ENCODE measurements at places on chromosomes 6 and 20.

GRCh38 chr6:150142670-150143515 lies at the start of gene PPP1R14C:
Gene PPP1R14C (plus strand): TSS chr6:150143044. CDS start chr6:150143193, 149 bp downstream.
- DNase-seq: peak; percentile 35

DNA sequence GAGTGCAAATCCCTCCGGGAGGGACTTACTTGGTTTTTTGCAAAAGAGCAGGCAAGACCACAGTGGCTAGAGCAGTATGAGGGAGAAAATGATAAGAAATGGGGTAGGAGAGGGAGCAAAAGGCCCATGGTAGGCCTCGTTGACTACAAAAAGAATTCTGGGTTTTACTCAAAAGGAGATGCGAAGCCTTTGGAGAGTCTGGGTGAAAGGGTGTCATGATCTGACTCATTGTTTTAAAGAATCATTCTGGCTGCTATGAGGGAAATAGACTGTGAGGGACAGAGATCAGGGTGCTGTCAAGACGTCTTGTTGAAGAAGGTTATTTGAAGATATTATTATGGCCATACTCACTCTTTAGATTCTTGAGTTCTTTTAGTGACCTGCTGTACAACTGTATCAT lies 13.0 kb downstream of the TBC1D32 start:
- peak; percentile 4 for DNase-seq

DNA sequence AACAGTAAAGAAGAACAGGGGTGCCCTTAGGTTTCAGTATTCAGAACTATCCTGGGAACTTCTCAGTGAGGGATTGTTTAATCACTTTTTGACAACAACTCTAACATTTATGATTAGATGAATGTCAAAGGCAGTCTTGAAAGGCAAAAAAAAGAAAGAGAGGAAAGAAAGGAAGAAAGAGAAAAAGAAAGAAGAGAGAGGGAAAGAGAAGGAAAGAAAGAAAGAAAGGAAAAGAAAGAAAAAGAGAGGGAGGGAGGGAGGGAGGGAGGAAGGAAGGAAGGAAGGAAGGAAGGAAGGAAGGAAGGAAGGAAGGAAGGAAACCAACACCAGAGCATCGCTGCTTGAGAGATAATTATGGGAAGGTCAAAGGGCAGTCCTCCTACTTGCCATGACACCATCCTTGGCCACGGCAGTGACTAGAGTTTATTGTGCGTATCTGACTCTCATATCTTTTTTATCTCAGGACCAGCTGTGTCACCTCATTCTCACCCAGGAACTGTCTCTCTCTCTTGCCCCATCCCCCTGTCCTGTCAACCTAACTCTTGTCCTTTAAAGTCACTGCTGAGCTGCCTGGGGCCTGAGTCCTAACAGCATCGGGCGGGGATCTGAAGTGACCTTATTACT lies 96.8 kb upstream of the ATXN1 start:
- no peak for DNase-seq

GRCh38 chr20:1566701-1567100 lies 9.2 kb upstream of the SIRPD start:
- DNase-seq: no peak

- no peak for DNase-seq
Measured at GRCh38 chr6:106417572-106418147, 57.1 kb downstream of the CRYBG1 start.

- DNase-seq: no peak
Measured at GRCh38 chr6:56961151-56961550, 6.2 kb downstream of the BEND6 start.

DNA sequence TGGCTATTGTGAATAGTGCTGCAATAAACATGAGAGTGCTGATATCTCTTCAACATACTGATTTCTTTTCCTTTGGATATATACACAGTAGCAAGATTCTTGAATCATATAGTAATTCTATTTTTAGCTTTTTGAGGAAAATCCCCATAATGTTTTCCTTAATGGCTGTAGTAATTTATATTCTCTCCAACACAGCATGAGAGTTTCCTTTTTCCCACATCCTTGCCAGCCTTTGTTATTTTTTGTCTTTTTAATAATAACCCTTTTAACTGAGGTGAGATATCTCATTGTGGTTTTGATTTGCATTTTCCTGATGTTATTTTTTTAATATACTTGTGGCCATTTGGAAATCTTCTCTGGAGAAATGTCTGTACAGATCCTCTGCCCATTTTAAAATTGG lies 132.6 kb downstream of the PRL start:
- no peak for DNase-seq

GRCh38 chr20:15346657-15347280 lies 1009.4 kb upstream of the FLRT3 start:
- no peak for DNase-seq

DNA sequence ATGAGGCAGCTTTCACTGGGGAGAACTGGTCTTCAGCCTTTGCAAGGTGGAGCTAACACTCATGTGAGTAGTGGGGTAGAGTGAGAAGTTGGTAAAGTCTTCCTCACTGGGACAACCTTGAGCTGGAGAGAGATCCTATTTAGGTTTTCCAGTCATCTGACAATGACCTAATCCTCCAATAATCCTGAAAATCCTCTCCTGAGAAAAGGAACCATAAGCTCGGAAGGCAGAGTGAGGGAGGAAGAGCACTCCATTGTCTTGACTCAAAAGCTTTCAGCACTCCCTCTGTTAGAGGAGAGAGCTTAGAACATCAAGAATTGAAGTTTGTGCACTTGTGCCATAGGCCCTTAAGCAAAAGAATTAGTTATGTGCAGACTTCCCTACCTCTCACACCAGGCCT lies 77.8 kb downstream of the TRAM2 start:
- no peak for DNase-seq

DNA sequence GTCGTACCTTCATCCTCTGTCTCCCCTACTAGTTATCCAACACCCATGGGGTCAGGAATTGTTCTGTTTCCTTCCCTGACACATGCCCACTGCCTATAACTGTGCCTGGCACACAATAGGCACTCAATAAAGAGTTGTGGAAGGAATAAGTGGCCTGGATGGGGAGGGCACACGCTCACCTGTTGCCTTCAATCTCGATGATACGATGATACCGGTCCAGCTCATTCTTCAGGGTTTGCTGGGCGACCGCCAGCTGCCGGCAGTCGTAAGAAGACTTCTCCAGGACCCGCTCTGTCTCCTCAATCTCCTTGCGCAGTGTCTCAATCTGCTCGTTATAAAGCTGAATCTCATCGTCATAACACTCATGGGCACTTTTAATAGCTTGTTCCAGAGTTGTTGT lies 32.5 kb downstream of the BFSP1 start:
- no peak for DNase-seq

DNA sequence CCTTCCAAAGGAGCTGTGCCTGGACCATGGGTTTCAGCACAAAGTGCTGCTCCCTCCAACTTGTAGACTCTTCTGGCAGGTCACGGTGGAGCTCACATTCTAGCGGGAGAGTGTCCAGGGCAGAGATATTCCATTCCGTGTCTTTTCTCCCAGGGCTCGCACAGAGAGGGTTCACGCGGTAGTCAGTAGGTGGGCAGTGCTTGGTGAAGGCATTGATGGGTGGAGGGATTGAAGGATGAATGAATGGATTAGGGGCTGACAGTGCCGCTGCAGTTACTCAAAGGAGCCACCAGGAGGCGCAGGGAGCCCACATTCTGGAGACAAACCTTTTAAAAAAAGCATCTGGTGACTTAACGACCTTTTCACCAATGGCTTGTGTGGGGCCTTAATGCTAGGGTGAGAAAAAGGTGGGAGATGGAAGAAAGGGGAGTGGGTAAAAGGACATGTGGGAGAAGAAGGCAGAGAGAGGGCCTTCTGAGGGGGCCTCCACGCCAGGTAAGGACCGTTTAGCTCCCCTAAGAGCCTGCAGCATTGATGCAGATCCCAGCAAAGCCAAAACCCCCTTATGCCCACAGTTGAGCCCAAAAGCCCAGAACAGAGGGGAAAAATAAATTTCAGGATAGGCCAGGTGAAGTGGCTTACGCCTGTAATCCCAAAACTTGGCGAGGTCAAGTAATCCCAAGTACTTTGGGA lies 17.5 kb upstream of the FAM110A start:
- DNase-seq: peak; percentile 77

GRCh38 chr20:63382551-63383300 lies 21.6 kb upstream of the CHRNA4 start:
- DNase-seq: no peak

DNA sequence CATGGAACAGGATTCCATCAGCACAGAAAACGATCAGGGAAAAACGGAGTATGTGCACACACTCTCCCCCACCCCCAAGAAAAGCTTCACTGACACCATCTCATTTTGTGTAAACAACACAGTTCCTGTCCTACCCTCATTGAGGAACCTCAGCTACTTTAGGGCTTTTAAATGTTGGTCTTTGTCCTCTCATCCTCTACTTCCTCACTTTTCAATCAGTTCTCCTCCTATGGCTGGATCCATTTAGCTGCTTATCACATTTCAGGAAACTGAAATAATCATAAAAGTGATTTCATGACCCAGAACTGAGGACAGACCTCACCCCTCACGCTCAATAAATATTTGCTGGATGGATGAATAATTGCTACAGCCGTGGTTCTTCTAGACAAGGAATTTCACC lies 33.1 kb upstream of the PNRC1 start:
- DNase-seq: no peak

DNA sequence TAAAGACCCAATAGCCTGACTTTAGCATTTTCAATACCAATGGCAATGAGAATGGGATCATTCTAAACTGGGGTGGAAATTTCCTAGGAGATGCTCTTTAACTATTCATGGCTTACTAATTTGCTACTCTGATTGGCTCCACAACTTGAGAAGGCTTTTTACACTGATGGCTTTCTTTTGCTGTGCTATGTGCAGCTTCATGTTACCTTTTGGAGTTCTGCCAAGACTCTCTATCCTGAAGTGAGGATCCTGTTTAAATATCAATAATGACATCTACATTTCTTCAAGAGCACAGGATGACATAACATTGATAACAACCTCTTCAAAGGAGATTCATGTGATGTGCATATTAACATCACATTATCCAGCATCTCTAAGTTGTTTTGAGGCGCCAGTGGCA lies 43.4 kb upstream of the SIRPG start:
- DNase-seq: no peak

DNA sequence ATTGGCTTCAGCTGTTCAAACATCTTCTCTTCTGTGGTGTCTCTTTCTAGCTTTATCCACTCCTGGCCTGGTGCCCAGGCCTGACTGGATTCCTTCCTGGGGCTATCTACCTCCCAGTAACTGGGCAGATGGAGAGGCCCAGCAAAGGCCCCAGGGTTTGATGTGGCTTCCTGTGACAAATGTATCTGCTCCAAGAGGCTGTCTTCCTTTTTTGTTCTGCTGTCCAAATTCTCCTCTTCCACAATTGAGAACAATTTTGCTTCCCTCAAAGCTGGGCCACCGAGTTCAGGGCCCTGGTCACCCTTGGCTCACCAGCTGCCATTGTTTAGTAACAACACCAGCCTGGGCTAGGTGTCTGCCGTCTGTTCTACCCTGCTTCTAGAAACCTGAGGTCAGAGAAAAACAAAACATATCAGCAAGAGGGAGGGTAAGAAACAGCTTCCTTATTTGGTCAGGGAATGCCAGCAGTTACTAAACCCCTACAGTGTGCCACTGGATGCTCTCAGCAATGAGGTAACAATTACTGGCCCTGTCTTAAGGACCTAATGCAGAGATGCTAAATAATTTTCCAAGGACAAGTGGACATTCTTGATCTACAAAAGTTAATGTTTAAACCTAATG lies 3.9 kb downstream of the ZFP57 start:
- no peak for DNase-seq

- DNase-seq: no peak
Measured at GRCh38 chr20:64112691-64113443, 5.5 kb upstream of the NPBWR2 start.

GRCh38 chr20:572727-573126 lies 29.1 kb upstream of the CSNK2A1 start:
- no peak for DNase-seq

- DNase-seq: no peak
Measured at GRCh38 chr6:7914311-7914710, 3.7 kb upstream of the TXNDC5 start.

- DNase-seq: peak; percentile 32
Measured at GRCh38 chr20:54078296-54078984, 8.0 kb upstream of the BCAS1 start.

- DNase-seq: no peak
Measured at GRCh38 chr6:122726649-122727048, 52.9 kb upstream of the FABP7 start.

DNA sequence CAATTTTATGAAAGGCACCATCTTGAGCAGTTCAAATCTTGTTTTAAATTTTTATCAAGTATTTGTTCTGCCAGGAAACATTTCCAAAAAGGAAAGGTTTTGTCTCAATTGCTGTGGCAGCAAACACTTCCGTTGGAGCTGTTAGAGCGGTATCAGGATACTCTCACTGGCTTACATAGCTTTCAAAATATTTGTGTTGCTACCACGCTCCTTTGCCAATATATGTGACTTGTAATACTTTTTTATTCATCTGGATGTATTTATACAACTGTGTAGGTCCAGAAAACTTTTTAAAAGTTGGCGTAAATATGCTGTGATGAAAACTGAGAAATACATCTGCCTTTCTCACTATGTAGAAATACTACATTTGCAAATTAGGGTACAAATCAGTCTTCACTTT lies 37.8 kb upstream of the NHSL1 start:
- DNase-seq: no peak

GRCh38 chr6:47400581-47400980 lies 77.0 kb upstream of the CD2AP start:
- DNase-seq: no peak

DNA sequence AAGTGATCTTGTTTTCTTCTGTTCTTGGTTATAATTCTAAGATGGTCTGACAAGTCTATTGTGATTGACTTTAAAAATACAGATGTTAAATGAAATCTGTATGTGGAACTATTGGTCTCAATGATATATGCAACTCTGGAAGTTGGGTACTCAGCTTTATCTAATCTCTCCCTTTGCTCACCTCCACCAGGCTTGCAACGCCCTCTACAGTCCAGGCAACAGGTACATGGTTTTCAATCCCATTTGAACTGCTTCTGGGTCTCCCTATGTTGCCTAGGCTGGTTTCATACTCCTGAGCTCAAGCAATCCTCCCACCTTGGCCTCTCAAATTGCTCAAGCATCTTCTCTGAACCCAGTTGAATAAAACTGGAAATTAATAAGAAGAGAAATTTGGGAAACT lies 25.6 kb upstream of the HLA-DQB1 start:
- peak; percentile 51 for DNase-seq

DNA sequence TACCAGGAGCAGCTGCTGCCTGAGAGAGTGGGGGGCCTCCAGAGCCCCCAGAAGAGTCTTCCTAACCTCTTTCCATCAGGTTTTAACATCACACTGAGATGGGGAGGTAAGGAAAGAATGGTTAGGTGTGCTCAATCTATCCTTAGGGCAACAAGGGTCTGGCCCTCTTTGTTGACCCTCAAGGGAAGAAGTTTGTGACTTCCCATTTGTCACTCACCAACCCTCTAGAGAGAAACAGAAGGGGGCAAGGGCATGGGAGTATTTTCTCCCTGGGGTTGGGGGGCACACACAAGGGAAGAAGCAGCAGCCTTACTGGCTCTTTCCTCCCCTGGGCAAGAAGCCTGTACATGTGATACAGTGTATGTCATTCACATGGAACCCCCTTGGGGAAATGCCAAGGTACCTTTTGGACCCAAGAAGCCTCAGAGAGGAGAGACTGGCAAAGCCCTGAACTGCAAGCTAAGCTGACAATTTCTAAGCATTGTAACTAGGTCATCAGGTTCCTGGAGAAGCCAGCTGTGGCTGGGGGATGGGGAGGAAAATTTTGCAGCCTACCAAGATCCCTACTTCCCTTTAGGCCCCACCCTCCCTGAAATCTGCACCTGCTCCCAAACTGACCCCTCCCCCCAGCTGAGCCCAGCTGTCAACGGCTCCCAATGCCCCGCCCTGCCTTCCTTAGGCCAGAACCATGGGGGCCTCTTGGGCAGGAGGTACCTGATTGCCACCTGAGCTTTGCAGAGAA lies 14.5 kb downstream of the BCL2L1 start:
- DNase-seq: no peak

- DNase-seq: no peak
Measured at GRCh38 chr20:64245746-64246595, 9.6 kb upstream of the PCMTD2 start.
